NCI-H524 treated with DMSO at 0.1 percent for 48 hours (cell line): ENCODE measurements at places on chromosomes 1 and 21.
A peak's percentile ranks its signal among the peaks of the same experiment; 100 is the strongest.

- no peak for DNase-seq
Measured at GRCh38 chr1:190633488-190633887, 155.8 kb upstream of the BRINP3 start.

GRCh38 chr21:37251294-37251634, 15.9 kb downstream of the VPS26C start:
- no peak for DNase-seq

- DNase-seq: no peak
Measured at GRCh38 chr1:247769603-247770002, 9.2 kb upstream of the OR1C1 start.

DNA sequence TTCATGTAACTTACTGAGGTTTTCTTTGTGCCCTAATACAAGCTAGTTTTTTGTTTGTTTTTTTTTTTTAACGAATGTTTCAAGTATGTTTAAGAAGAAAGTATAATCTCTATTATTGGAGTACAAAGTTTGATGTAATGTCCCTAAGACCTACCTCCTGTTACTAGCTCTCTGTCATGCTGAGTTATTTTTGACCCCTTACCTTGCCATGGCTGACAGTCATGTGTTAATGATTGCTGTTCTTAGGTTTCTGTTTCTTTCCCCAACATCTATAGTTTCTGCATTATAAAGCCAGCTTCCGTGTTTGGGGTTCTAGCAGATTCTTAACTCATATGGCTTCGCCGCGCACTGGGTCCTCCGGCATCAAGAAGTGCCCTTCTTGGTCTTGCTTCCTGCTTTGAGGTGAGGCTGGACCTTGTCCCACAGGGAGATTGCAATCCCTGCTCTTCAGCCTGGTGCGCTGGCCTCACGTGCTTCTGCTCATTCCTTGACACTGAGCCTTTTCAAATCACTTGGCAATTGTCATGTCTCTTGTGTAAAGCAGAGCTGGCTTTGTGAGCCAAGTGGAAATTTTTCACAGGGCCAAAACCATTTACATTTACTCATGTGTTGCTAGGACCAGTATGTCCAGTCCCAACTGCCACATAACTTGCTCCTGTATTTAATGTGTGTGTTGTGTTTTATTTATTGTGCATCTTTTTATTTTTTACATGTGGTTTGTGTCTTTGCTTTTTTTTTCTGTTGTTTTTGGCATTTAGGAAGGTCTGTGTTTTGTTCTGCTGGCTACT, 135.0 kb upstream of the COL6A1 start:
- DNase-seq: no peak

- no peak for DNase-seq
Measured at GRCh38 chr1:226425004-226425378, 17.1 kb upstream of the PARP1 start.

GRCh38 chr1:197195100-197195499, 48.6 kb upstream of the ASPM start:
- DNase-seq: no peak

DNA sequence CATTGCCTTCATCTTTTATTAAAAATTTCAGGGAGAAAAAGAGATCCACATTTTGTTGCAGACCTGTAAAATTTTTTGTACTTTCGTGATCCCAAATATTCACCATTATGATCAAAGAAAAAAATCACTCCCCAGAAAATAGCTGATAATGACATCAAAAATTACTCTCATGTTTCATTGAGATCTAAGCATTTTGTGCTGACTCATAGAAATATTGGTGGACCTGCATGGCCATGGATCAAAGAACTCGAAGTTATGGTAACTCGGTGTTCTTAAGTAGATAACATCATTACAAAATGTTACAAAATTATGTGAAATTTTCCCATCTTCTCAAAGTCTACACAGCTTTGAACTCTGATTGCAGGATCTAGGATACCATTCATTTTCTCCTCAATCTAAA, 135.8 kb downstream of the PTGER3 start:
- no peak for DNase-seq

GRCh38 chr1:223837206-223837605, 8.5 kb downstream of the TP53BP2 start:
- peak; percentile 62 for DNase-seq

GRCh38 chr1:54709547-54710292, 5.9 kb upstream of the TTC4 start:
- DNase-seq: no peak

GRCh38 chr1:13814131-13814530, 114.1 kb downstream of the PRDM2 start:
- no peak for DNase-seq

DNA sequence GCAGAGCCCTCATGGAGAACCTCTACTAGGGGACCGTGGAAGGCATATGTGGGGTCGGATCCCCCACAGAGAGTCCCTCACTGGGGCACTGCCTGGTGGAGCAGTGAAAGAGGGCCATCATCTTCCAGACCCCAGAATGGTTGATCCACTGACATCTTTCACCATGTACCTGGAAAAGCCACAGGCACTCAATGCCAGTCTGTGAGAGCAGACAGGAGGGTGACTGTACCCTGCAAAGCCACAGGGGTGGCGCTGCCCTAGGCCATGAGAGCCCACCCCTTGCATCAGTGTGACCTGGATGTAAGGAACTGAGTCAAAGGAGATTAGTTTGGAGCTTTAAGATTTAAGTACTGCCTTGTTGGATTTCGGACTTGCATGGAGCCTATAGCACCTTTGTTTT, 1276.7 kb upstream of the PRMT6 start:
- DNase-seq: no peak

DNA sequence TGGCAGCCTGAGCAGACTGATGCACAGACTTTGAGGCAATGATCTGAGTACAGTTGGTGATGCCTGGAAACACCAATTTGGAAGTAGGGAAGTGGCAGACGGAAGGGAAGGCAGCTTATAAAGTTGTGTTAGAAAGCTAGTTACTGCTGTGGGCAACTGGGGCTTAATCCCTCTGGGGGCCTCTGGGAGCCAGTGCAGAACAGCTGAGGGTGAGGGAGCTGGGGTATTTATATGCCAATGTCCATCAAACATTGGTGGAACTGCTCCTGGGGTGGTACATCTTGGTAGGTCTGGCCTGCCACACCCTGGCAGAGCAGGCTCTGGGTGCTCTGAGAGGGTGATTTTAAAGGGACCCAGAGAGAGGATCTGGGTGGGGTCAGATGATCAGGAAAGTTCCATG, 28.1 kb downstream of the TNFRSF8 start:
- no peak for DNase-seq

DNA sequence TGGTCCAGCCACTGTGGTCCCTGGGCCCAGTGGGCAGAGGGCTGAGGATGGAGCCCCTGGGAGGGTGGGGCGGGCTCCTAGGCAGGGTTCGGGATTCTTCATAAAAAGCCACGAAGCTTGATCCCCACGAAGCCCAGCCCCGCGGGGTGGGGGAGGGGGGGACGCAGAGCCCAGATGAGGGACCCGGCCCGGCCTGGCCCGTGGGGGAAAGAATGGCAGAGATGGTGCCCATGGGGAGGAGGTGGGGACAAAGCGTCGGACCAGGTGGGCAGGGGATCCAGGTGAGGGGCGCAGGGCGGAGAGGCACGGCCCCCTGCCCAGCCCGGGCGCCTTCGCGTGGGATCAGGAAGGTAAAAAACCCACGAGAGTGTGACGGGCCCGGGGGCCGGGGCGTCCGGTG, 6.0 kb upstream of the SMIM12 start:
- no peak for DNase-seq

- DNase-seq: no peak
Measured at GRCh38 chr1:31665234-31665878, 20.7 kb upstream of the PEF1 start.

GRCh38 chr1:8396786-8397406, 79.0 kb downstream of the SLC45A1 start:
- DNase-seq: no peak

GRCh38 chr1:213041443-213041842, 9.6 kb upstream of the RPS6KC1 start:
- no peak for DNase-seq

- no peak for DNase-seq
Measured at GRCh38 chr1:154871374-154871773, 1.3 kb upstream of the KCNN3 start.

DNA sequence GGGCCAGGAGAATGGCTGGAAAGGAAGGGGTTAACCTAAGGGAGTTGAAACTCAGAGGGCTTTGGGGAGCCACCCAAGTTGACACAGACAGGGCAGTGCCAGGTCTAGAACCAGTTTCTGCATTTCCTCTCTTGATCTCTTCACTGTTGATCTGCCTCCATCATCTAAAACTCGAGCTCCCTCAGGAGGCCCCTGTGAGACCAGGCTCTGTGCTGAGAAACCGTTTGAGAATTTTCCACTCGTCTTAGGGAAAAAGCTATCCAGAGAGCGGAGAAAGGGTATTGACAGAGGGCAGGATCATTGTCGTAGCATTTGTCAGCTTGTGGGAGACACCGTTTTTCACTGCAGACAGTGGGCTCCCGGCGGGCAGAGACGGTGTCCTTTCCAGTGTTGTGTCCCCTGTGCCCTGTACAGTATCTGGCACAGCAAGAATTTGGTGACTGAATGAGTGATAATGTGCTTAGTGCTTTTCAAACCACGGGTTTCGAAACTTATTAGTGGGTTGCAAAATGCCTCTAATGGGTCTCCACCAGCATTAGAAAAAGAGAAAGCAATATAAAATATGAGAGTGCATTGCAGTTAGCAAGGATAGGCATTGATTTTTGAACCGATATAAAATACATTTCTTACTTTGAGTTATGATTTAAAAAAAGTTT, 31.1 kb downstream of the PROK1 start:
- DNase-seq: no peak

DNA sequence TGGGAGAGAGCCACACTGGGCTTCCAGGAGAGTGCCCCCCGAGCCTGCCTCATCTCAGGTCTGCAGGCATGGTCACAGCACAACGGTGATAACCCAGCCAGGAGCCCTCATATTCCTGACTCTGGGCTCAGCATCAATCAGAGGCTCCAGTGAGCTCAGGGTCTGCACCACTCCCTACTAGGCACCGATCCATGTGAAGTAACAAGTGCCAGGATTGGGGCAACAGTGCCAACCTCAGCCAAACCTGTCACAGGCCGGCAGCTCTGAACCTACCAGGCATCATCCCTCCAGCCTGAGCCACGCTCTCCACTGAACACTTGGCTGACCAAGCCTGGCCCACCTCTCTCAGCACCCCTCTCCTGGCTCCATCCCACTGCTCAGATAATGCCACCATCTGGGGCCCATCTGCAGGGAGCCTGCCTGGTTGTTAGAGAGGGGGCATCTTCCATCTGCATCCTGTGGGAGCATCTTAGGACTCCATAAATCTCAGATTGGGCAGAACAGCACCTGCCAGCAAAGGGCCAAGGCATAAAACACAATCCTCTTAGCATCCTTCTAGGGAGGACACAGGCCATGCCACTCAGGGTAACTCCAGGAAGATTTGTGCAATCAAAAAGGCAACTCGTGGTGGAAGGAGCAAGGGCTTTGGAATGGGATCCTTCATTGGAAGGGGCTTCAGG, 213.7 kb upstream of the CSF3R start:
- DNase-seq: peak; percentile 95

- no peak for DNase-seq
Measured at GRCh38 chr1:35668506-35668905, 27.2 kb upstream of the PSMB2 start.

DNA sequence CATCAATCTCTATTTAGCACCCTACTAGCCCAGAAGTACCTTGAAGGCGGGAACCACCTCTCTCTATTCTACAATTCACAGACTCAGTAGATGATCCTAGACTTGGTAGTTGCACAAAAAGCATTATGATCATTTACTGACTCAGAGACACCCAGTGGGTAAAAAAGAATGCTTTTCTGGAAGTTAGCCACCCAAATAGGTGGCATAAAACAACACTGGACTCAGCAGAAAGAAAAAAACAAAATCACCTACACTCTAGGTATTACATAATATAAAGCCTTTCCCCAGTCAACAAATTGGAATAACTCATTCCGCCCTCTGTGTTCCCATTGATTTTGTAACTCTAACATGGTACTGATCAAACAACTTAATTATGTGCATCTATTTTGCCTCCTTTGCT, 126.3 kb downstream of the PTPN14 start:
- DNase-seq: no peak

DNA sequence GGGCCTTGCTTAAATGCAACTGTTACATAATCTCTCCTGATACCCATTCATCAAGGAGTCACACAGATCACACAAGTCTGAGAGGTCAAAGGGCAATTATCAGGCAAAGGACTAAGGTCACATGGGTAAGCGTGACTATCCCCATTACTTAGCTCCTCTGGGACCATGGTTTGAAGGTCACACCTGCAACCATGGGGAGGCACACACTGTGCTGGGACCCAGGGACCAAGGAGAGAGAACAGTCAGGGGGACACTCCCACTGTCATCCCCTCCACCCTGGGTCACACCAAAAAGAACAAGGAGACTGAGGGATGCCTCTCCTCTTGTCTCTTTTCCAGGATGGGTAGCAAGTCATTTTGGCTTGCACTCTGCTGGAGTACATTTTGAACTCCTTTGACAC, 30.9 kb upstream of the CTBS start:
- DNase-seq: no peak

DNA sequence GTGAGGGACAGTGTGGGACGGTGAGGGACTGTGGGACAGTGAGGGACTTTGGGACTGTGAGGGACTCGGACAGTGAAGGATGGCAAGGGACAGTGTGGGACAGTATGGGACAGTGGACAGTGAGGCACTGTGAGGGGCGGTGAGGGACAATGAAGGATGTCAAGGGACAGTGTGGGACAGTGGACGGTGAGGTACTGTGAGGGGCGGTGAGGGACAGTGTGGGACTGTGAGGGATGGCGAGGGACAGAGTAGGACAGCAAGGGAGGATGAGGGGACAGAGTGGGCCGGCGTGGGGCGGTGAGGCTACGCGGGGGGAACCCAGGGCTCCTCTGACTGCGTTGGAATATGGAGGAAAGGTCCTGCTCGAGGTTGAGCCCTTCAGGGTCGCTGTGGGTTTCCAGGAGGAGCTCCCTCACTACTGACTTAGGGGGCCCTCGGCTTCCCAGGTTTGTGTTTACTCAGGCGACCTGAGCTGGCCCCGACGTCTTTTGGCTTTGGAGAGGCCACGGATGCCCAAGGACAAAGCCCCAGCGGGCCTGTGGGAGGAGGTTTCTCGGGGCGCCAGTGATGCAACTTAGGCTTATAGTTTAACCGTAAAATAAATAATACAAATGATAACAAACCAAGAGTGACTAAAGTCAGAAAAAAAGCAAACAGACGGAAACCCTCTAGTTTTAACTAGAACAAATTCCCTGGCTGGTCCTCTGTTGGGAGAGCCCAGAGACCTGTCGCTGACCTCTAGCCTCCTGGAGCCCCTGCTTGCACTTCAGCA, 1.1 kb upstream of the ERRFI1 start:
- DNase-seq: no peak

GRCh38 chr1:157963713-157964112, 29.7 kb upstream of the KIRREL1 start:
- DNase-seq: no peak
